ENCODE measurements at places on chromosomes 1 and 21.

GRCh38 chr1:57831624-57832023 is 407.8 kb upstream of the DAB1 start:
- DNase-seq = no peak

DNA sequence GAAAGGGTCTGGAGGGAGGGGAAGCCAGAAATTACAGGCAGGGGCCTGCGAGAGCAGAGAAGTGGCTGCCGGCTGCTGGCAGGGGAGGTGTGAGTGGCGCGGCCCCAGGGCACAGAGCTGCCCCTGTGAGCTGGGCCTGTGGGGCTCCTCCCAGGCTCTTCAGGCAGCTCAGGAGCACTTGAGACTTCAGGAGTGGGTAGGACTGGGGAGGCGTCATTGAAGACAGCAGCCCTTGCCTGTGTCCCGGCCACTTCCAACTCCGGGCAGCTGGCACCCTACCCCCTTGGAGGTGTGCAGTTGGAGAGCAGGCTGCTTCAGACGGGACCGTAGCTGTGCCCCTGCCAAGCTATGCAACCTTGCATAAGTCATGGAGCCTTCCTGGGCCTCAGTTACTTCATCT is 87.5 kb upstream of the ACTL8 start:
- DNase-seq = no peak

DNA sequence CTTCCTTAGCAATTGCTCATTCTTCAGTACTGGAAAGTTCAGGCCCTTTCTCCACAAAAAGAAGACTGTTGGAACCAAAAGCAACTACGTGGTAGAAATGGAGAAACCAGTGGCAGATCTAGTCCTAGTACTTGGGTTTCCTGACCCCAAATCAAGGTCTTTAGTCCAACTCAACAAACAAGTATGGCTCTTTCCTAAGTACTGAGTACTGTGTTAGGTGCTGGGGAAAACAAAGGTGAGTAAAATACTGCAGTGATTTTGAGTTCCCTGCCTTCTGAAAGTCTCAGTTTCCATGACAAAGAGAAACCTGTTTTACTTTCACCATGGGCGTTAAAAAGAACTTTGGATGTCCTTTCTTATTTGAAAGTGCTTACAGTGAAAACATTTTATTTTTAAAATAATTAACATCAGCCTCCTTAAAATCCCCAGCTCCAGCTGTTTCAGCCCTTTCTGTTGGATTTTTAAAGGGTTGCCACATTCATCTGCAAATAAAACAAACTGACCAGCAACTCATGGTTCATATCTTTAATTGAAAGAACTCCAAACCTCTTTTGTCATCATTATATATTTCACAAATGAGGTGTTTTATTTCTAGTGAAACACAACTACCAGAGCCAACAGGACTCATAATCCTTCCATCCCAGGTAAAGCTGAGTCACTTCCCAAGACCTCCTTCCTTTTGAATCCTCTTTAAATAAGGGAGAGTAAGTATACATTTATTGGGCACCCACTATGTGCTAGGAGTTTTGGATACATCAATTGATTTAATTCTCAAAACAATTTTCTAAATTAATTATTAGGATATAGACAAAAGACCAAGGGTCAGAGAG is 35.4 kb downstream of the PLPP3 start:
- no peak for DNase-seq

DNA sequence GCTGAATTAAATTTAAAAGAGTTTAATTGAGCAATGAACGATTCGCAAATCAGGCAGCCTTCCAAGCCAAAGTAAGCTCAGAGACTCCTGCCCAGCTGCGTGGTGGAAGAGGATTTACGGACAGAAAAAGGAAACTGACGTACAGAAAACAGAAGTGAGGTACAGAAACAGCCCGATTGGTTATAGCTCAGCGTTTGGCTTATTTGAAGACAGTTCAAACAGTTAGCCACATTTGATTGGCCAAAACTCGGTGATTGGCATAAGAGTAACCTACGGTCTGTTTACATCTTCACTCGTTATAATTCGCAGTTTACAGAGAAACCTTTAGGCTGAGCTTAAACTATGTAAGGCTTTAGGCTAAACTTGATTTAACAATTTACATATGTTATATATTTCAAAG is 46.9 kb downstream of the CR1L start:
- no peak for DNase-seq

- no peak for DNase-seq
Observed at GRCh38 chr21:35855484-35855883, 204.8 kb downstream of the SETD4 start.

- no peak for DNase-seq
Observed at GRCh38 chr1:160580221-160580812, 1.0 kb upstream of the CD84 start.

GRCh38 chr1:24409535-24409934 is 4.0 kb downstream of the STPG1 start:
- DNase-seq = no peak

DNA sequence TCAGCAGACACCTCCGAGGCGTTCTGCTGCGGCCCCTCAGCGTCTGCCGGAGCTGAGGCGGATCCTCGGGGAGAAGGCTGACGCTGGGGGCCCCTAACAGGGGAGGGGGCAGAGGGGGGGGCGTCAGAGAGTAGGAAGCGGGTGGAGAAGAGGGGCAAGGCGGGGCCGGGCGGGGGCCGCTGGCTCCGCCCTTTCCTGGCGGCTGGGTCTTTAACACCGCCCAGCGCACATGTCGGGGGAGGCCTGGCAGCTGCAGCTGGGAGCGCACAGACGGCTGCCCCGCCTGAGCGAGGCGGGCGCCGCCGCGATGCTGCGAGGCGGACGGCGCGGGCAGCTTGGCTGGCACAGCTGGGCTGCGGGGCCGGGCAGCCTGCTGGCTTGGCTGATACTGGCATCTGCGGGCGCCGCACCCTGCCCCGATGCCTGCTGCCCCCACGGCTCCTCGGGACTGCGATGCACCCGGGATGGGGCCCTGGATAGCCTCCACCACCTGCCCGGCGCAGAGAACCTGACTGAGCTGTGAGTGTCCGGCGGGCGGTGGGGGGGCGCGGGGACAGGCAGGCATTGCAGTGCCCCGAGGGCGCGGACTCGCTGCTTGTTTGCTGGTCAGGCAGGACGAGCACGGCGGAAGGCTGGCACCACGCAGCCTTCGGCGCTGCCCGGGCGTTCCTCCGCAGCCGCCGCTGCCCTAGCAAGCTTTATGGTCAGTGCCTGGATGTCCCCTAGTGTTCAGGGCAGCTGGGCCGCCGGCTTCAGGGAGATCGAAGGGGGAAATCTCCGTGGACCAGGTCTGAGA is at the start of gene NTRK1:
NTRK1 (plus strand) TSS at position 238 of the 796 bp plus-strand sequence; CDS start at position 308, 70 bp downstream.
- peak; percentile 70 for DNase-seq

DNA sequence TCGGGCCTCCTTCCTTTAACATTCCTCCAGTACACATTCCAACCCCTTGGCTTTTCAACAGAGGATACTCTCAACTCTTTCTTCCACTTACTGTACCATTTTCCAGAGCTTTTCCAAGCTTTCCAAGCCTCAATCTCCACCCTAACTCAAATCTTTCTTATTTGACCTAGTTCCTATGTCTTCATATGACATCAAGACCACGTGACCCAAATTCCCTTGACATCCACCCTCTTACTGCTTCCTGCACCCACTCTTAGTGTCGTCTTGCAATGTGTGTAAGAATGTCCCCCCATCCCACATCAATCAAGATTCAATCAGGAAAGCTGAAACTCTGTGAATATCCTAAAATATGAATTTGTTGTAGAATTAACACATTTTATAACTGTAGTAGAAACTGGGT is 155.0 kb downstream of the OMA1 start:
- DNase-seq = no peak

DNA sequence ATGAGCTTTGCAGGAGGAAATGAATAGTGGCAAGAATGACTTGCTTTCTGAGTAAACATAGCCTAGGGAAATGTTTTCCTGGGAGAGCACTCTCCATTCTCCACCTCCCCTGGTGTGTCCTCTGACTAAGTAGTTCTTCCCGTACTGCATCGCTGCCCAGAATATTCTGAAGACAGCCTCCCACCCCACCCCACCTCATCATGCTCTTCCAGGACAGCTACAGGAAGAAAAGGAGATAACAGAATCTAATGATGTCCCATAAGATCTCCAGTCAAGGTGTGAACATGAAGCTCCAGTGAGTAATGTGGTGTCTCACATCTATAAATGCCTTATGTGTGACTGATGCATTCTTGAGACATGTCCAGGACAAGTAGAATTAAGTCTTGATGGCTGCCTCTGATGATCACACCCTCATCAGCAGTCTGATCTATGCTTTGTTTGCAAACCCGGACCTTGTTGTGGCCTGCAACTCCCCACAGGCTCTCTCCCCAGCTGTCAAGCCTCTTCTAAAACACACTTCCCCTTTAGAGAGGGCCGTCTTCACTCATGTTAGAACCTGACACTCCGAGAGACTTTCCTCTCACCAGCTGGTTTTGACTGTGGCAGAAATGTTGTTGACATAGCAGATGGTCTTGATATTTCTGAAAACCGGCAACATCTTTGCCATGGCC is 183.0 kb downstream of the CYYR1 start:
- no peak for DNase-seq

DNA sequence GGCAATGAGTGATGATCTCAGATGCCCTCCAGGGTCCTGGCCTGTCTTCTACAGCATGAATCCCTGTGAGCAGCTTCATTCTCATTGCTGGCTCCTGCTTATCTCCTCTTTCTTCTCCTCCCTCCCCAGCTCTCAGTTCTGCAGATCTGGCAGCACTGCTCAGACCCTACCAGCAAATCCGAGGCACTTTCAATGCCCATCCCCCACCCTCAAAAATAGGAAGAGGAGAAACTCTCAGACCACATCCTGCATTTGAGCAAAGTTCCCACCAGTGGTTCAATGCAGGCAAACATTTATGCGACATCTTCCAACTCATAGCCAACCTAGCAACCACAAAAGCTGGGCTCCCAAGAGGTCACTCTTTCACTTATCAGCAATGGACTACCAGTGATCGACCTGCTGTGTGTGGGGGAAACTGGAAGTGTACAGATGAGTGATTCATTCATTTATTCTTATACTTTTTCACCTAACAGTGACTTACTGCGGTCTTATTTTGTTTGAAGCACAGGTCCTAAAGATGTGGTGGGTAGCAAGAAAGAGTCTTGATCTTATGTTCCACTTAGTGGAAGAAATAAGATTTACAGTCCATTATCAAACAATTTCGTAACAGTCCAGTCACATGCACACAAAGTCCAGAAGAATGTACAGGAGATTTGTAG is 5.8 kb upstream of the CHI3L2 start:
- peak; percentile 73 for DNase-seq

- no peak for DNase-seq
Observed at GRCh38 chr1:25055324-25055780, 125.3 kb upstream of the RUNX3 start.

- no peak for DNase-seq
Observed at GRCh38 chr1:184568148-184568547, 181.3 kb downstream of the C1orf21 start.

DNA sequence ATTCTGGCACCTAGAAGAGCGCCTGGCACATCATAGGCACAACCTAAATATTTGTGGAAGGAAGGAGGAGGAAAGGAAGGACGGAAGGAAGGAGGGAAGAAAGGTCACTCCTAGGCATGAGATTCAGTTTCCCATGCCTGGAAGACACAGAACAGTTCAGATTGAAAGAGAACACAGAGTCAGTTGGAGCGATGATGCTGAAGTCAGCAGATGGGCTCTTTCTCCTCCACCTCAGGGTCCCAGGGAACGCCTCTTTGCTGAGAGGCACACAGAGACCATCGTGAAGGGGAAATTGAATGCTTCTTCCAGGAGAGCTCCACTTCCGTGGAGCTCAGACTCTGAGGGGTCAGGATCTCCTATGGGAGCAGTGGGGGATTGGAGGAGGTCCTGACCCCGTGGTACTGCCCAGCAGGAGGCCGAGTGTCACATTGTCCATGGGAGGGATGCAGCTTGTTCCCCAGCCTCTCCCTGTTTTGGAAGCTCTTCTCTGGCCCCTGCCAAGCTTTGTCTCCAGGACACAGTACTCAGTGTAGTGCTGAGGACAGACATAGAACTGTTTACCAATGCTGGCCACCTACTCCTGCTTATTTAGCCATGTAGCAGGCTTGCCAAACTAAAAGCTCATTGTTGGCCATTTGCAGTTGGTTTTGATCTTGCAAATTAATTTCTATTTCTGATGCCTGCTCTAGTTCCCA is 2.4 kb downstream of the MYBPHL start:
- no peak for DNase-seq

GRCh38 chr1:238281418-238281817 is 390.7 kb upstream of the ZP4 start:
- DNase-seq = no peak

DNA sequence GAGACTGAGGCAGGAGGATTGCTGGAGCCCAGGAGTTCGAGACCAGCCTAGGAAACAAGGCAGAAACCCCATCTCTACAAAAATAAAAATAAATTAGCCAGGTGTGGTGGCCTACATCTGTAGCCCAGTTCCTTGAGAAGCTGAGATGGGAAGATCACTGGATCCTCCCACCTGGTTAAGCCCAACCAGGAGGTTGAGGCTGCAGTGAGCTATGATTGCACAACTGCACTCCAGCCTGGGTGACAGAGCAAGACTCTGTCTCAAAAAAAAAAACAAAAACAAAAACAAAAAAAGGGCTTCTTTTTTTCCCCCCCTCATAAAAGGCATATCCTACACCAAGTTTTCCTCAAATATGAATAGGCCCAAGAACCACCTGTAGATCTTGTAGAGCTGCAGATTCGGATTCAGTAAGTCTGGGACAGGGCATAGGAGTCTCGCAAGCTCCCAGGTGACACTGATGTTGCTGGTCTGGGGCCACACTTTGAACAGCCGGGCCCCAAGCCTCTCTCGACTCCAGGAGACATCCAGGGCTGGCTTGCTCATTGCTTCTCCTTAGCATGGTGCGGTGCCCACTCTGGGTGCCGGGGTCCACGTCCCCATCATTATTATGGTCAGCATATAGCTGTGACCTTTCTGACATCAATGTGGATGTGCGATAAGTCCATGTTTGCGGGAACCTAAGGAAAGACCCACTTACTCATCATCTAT is 22.1 kb upstream of the UMODL1 start:
- no peak for DNase-seq

DNA sequence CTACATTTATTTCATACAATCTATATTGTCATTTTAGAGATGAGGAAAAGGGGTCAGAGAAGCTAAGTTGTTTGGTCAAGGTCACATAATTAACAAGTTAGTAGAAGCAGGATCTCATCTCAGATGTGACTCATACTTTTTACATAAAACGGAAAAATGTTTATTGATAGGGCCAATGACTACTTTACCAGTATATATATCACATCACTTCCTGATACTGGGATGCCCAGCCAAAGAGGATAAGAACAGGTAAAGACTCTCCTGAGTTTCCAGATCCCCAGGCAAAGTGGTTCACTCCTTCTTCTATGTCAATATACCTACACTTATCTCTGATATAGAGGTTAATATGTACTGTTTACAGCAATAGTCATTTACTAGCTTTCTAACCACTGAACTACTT is 21.0 kb downstream of the YIPF1 start:
- no peak for DNase-seq

DNA sequence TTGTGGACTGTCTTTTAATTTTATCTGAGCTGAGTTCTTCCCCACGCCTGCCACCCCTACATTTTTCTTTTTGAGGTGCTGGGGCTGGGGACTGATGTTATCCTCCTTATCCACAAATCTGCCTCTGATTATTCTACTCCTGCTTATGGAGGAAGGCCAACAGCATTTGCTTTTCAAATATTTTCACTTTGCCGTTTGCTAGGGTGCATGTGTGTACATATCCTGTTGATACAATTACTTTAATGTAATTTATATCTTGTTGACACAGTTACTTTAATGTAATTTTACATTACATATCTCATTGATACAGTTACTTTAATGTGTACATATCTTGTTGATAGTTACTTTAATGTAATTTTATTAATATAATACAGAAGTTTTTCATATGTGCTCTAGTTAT is 36.2 kb downstream of the PRRC2C start:
- no peak for DNase-seq

- no peak for DNase-seq
Observed at GRCh38 chr1:94677714-94678113, 136.2 kb upstream of the F3 start.

- peak; percentile 40 for DNase-seq
Observed at GRCh38 chr1:36134505-36135329, 9.7 kb upstream of the COL8A2 start.
